ENCODE measurements at places on chromosomes 4 and X.

- no peak for DNase-seq
Measured at GRCh38 chr4:1491328-1492141, 85.3 kb upstream of the NKX1-1 start.

GRCh38 chr4:65170768-65171514 lies 499.3 kb downstream of the EPHA5 start:
- DNase-seq, result no peak

DNA sequence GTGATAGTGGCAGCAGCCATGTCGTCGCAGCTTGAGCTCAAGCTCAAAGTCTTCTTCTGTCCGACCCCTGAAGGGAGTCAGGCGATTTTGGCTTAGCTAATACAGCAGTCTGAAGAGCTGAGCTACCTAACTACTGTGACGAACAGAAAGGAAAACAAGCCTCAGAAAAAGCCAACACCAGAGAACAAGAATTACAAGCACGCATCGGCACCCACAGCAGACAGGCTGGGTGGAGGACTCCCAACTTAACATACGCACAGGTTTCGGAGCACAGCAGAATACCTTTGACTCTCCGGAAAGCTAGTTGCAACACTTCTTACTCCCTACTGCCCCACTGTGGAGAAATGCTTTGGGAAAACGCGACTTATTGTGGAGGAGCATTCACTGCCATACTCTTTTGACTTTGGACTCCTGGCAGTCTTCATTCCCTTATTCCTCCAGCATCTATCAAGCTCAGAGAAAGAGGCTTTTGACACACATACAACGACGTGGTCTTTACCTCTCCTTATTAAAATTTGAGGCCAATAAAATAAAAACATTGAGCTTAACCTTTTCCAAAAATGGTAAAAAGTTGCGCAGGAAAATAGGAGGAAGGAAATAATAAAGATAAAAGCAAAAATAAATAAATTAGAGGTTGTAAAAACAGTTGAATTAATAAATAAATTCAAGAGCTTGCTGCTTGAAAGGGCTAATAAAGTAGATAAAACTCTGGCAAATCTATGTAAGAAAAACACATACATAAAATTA lies 41.3 kb upstream of the GPC3 start:
- DNase-seq, result no peak

GRCh38 chr4:162422312-162422711 lies 258.5 kb upstream of the FSTL5 start:
- DNase-seq, result no peak

- DNase-seq, result peak; percentile 35
Measured at GRCh38 chrX:154411981-154412340, 622 bp downstream of the TAFAZZIN start.

- no peak for DNase-seq
Measured at GRCh38 chr4:12636191-12636590, 847.9 kb downstream of the RAB28 start.

DNA sequence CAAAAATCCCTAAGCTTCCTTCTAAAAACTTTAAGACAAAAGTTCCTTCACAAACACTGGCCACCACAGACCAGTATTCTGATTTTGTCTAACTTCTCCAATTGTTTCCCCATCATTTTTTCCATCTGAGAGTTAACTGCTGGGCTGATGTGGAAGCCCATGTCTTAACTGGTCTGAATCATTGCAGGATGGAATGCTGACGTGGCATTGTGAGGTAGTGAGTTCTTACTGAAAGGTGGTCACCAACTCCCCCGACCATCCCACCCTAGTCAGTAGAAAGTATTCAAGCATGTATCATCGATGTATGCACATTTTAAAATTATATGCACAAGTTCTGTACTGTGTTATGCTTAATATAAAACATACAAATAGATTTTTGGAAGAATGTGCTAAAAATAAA lies 99.1 kb upstream of the SMIM10 start:
- DNase-seq, result no peak

DNA sequence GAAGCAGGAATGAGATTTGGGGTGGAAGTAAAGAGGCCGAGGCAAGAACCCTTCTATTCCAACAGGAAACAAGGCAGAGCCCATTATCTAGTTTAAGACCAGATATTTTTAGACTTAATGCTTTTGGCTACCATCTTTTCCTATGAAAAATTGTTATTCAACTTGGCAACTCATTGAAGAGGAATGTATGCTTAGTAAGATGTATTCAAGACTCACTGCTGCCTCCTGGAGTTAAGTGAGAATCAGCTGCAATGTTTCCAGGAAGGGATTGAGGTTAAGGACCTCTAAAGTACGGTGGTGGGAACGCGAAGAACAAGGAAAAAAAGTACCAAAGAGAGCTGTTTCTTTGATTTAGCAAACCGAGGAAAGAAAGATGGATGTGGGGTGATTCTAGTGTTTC lies 89.1 kb downstream of the RAPGEF2 start:
- no peak for DNase-seq

Measured in T-helper 2 cell (primary cell).